ENCODE measurements at places on chromosomes 13 and 19. TPM values are rescaled to one million over a fixed set of nuclear protein-coding genes. Genes with fewer than 3 reads are reported as not detected.

Gene IL4I1
- total RNA-seq = 10.3 TPM

Gene C19orf85
- total RNA-seq = not detected

Gene CLDN10
- not detected for total RNA-seq

Gene COL4A2
- total RNA-seq = 0.37 TPM

Gene ADAT3
- total RNA-seq = 12.2 TPM

Gene CGB8
- total RNA-seq = not detected

Gene LILRB4
- not detected for total RNA-seq

Gene GSX1
- total RNA-seq = not detected

Gene SLC25A15
- 9.4 TPM for total RNA-seq

Gene LAIR1
- total RNA-seq = 99.5 TPM

Gene C5AR1
- 2.2 TPM for total RNA-seq

Gene CTU1
- 9.1 TPM for total RNA-seq

Gene TUBB4A
- total RNA-seq = 2.4 TPM

Gene PNMA8B
- not detected for total RNA-seq

Gene CYP4F2
- total RNA-seq = not detected

Gene ZNF600
- total RNA-seq = 16.3 TPM

Gene SIGLECL1
- not detected for total RNA-seq

Gene ANKRD10
- 151 TPM for total RNA-seq

Gene FCHO1
- 98.7 TPM for total RNA-seq

Gene ARID3A
- total RNA-seq = 27.3 TPM

Gene LRRC25
- total RNA-seq = not detected

Gene PCDH17
- total RNA-seq = not detected

Measured in T-helper 1 cell treated with Interleukin-12 subunit alpha and Interleukin-12 subunit beta and Interleukin-4 antibody, amounts not matched to agents 30 ng/mL and 1 ng/mL, for 36 hours (primary cell).